Naive thymus-derived CD4-positive, alpha-beta T cell (primary cell): ENCODE measurements at places on chromosomes 5 and 9. TPM values are rescaled to one million over a fixed set of nuclear protein-coding genes. Genes with fewer than 3 reads are reported as not detected.

- DNase-seq = no peak
Measured at GRCh38 chr5:32916648-32917047, 205.5 kb downstream of the NPR3 start.

DNA sequence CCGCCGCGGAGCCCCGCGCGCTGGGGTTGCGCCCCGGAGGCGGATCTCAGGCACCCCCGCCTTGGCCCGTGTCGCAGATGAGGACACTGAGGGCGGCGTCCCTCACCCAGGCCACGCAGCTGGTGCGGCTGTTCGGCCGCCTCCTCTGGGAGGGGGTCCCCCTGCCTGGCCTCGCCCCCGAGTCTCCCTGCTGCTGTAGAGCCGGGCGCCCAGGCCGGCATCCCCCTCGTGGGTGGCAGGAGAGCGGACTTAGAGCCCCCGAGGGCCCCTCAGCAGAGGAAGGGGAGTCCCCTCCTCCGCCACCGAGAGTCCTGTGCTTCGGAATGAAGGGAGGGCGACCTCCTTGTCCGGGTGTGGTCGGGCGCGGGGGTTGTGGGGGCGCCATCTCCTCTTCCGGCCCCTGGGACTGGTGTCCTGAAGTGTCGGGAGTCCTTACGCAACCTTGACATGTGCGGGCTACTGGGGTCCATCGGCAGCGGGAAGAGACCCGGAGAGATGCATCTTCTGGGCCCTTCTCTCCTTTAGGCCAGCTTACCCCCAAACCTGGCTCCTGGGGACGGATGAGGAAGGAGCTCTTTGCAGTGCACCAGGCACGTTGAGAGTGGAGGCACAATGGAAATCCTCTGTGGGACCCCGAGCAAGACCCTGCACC, 11.7 kb upstream of the EXOSC2 start:
- no peak for DNase-seq

GRCh38 chr5:171857489-171857876, 71.9 kb downstream of the SMIM23 start:
- no peak for DNase-seq

- DNase-seq = no peak
Measured at GRCh38 chr5:107294211-107294550, 376.6 kb downstream of the EFNA5 start.

Gene PCDHGA10
- total RNA-seq = 0.30 TPM

Gene RXRA
- 12.6 TPM for total RNA-seq
